Right forelimb (tissue), 1 donor: ENCODE measurements at places on chromosomes 13 and 19.

DNA sequence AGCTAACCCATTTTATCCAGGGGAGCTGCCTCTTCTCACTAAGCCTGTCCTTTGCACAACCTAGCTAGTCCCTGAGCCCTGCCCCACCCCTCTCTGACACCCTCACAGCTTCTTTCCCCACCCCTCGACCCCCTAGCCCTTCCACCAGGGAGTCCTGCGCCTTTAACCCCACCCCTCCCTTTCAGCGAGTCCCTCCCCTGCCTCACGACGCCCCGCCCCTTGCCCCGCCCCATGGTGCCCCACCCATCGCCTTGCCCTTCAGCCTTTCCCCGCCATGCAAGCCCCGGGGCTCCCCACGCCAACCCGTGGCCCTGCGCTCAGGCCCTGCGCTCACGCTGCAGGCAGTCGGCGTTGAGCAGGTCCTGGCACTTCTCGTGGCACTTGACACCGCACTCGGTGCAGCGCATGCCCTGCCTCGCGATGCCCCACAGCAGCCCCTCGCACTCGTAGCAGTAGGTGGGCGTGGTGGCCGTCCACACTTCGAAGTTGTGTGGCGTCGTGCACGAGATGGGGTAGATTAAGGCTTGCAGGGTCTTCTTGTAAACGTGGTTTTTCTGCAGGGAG, 40.0 kb downstream of the UNC13A start:
- no peak for DNase-seq

DNA sequence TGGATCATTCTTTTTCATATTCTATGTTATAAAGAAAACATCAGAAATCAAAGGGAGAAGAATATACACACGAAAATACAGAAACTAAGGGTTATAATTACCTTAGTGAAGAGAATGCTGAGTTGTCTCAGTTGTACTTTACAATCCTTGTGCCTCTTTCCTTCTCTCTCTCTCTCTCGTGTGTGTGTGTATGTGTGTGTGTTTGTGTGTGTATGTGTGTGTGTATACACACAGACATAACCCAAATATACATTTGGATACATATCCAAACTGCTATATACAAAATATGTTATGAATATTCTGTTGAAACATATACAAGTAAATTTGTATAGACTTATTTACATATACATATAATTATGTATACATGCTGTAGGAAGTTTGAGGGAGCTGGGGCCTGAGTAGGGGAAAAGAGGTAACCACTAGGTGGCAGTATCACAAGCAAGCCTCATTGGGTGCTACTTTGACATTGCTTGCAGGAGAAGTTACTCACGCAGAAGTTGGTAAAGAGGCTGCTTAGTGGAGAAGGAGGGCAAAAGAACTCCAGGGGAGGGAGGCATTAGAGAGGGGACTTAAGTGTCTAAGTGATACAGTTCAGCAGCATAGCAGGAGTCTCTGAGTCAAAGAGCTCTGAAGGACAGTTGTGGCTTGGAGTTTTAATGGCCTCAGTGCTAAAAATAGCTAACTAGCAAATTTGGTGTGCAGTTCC, 465.1 kb upstream of the PCDH20 start:
- no peak for DNase-seq

- DNase-seq: no peak
Observed at GRCh38 chr13:38819053-38819452, 132.2 kb downstream of the FREM2 start.

- no peak for DNase-seq
Observed at GRCh38 chr19:12075538-12076139, 11.1 kb downstream of the ZNF844 start.

DNA sequence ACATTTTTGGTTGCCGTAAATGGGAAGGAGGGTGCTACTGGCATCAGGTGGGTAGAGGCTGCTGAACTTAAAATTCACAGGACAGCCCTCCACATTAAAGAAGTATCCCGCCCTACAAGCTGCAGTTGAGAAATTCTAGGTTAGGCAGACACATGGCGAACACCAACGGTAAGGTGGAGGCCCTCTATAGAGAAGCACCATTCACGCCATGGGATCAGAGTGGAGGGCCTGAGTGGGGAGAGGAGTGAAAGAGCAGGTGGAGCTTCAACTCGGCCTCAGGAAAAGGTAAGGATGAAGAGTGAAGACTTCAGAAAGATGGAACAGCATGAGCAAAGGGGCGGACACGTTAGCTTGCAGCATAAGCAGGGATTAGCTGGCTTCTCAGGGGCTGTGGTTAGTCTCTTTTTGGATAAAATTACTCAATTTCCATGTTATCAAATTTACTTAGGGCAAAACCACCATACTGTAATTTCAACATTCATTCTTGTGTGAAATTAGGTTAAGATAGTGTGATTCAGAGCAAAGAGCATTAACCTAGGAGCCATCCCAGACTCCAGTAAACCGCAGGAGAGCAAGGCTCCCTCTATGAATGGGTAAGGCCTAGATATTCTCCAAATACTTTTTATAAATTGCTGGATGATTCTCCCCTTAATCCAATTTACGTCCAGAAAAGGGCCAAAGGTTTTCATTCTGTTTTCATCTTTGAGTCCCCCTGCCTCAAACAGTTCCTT, 1.2 kb downstream of the EEF1AKMT1 start:
- DNase-seq: no peak

DNA sequence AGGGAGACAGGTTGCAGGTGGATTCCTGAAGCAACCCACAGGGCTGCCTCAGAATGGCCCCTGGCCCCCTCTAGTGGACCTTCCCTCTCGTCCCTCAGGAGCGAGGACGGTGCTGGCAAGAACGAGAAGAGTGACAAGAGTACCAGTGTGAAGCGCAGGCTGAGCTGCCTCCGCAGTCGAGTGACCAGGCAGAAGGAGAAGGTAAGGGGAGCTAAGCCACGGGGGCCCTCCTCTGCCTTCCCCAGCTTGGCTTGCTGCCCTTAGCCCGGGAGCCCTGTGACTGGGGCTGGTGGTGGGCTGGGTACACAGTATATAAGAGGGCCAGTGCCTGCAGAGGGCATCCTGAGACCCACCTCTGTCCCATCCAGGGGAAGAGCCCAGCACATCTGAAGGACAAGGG, 34.0 kb downstream of the ARHGEF18 start:
- no peak for DNase-seq
